Hematopoietic multipotent progenitor cell treated with erythropoietin and hydrocortisone succinate and interleukin-3 and kit ligand, for 6 days (in vitro differentiated cells): ENCODE measurements at places on chromosomes 3 and 15.
A peak's percentile ranks its signal among the peaks of the same experiment; 100 is the strongest.

DNA sequence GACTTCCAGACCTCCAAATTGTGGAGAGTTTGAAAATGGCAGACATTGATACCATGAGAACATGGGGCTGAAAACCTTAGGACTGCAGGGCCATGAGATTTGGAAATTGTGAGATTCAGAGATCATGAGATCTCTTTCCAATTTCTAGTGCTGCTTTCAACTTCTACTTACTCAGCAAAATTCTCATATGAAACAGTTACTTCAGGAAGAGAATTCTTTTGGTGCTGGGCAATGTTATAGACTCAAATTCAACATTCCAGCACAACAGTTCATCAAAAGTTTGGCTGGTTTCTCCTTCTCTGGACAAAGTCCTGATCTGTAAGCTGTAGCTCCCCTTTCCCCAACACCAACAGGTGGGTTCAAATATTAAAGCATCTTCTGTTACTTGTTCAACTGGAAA lies 506.9 kb upstream of the NECTIN3 start:
- DNase-seq: no peak

GRCh38 chr15:49288391-49288790 lies 118.3 kb downstream of the GALK2 start:
- DNase-seq: no peak

DNA sequence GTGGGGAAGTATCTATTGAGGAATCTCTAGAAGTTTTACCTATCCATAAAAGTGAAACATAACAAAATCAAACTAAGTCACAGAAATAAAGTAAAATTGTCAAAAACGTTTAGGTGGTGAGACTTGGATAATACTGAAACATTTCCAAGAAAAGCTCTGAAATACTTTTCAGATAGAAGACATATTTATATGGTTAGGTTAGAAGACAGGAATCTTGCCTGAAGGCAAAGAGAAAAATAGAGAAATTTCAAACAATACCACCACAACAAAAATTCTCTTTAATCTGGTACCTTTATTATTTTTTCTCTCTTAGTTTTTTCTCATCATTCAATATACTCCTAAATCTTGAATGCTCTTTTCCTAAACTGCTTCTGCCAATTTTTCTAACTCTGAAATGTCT lies 222.7 kb upstream of the PLSCR5 start:
- DNase-seq: no peak

DNA sequence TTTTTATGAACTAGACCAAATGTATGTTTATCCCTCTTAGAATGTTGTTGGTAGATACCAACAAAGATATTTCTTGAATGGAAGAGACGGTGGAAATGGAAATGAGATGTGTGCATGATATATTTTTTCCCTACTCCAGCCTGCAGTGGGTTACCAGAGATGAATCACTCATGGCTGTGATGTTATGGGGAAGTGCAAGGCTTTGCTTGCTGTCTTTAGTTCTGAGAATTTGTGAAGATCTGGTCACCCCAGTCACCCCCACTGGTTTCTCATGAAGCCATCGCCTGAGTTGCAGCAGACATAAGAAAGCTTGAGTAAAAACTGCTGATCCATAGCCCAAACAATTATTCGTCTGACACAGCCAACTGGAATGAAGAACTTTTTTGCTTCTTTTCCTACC lies 78.1 kb upstream of the EOMES start:
- DNase-seq: no peak

GRCh38 chr15:77517579-77517978 lies 96.9 kb downstream of the HMG20A start:
- DNase-seq: no peak

DNA sequence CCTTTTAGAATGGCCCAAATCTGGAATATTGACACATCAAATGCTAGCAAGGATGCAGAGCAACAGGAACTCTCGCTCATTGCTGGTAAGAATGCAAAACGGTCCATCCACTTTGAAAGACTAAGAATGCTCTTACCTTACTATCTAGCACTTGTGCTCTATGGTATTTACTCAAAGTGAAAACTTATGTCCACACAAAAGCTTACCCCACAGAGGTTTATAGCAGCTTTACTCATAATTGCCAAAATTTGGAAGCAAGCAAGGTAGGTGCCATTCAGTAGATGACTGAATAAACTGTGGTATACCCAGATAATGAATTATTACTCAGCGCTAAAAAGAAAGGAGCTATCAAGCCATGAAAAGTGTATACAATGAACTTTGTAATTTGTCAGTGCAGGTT lies 96.4 kb downstream of the CTNNB1 start:
- no peak for DNase-seq

DNA sequence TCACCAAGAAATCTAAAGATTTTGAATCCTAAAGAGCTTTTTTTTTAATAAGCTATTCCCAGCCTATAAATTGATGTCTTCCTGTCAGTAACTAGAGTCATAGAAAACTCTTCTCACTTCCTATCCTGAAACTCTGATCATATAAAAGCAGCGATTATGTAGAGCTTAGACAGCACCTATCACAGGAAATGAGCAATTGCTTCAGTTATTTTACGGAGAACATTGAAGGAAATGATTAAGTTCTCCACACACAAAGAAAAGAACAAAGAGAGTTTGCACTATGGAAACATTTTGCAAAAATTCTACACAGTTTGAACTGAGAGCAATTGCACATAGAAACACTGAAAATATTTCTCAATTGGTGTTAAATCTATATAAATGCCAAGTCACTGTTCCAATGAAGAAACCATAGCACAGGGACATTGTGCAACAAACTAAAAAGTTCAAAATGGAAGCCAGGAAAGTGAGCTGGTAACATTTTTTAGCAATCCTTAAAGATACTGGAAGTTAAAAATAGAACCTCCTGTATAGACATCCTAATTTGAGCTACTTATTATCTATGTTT lies 291.5 kb upstream of the ARHGEF26 start:
- peak; percentile 12 for DNase-seq

DNA sequence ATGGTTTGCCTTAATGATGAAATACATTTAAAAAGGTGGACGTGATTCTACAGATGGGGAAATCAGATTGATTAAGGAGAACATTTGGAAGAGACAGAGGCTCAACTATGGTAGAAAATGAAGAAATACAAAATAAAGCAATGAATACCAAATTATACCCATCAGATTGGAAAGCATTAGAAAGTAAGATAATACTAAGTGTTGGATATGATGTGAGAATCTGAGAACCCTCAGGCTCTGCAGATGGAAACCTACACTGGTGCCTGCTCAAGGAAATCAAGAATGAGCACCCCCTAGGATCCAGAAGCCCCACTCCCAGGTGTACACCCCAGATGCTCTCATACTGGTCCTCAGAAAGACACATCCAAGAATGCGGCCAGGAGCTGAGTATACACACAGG lies 4.6 kb downstream of the FAM174B start:
- DNase-seq: no peak

- no peak for DNase-seq
Observed at GRCh38 chr3:147423537-147423797, 14.3 kb downstream of the ZIC1 start.

GRCh38 chr3:29065211-29065785 lies 215.6 kb upstream of the RBMS3 start:
- no peak for DNase-seq

DNA sequence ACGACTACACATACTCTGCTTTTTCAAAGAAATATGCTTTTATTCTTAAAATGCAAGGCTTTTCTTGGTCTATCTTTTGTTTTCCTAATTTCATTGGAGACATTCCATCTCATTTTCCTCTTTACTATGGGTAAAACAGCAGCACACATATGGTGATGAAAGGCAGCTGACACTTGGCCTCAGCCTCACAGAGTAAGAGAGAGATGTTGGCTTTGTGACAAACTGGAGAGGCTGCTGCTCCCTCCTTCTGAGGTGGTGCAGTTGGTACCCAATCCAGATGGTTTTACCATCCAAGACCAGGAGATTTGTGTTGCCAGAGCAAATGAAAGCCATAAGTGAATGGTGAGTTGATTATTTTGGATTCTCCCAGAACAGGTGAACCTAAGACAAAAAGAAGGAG lies 13.2 kb upstream of the SLC2A2 start:
- DNase-seq: no peak

DNA sequence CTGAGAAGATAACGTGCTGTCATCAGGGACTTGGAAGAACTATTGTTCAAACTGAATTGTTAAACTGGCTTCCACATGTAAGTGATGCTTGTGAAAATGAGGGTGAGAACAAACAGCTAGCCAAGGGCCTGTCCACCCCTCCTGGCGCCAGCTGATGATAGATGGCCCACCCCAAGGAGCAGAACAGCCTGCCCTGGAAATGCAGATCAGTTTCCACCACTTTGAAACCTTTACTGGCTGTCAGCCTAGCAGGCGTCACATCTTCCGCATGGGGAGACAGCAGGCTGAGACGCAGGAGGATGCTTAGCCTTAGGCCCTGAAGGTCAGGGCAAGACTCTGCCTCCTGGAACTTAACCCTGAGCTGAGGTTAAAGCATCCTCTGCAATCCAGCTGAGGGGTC lies 6.4 kb upstream of the SLC51B start:
- DNase-seq: no peak

DNA sequence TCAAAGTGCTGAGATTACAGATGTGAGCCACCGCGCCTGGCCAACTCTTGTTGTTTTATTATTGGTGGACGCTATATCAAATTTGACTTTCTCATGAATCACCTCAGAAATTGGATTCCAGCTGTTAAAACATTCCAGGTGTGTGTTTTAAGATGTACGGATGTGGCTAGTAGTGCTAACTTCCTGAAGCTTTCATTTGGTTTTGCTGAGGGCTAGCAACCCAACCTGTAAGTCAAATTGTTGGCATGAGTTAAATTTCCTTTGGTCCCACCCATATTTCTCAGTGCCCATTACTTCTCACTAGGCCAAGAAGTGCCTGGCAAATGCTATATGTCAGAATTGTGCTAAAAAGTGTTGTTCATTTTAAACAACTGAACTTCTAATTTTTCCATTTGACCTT lies 13.1 kb upstream of the KAT2B start:
- DNase-seq: no peak

DNA sequence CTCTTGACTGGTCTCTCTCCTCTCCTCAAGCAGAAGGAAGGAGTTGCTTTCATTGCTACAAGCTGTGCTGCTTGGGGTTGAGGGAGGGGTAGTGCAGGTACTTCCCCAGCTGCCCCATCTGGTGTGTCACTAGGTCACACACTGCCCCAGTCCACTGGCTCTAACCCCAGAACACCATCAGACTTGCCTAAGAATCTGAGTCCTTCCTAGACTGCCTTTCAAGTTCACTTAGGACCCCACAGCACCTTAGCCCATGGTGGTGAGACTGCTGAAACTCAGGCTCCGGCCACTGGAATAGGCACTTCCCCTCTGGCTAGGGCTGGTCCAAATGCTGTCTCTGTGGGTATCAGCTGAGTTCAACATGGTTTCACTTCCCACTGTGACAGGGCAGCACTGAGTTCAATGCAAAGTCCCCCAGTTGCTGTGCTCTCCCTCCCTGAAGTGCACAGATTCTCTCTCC lies 279.7 kb upstream of the GOLGA6L4 start:
- no peak for DNase-seq

GRCh38 chr3:102089239-102089638 lies 239.9 kb downstream of the NFKBIZ start:
- DNase-seq: no peak

- peak; percentile 17 for DNase-seq
Observed at GRCh38 chr3:177341736-177342419, 144.6 kb upstream of the TBL1XR1 start.

DNA sequence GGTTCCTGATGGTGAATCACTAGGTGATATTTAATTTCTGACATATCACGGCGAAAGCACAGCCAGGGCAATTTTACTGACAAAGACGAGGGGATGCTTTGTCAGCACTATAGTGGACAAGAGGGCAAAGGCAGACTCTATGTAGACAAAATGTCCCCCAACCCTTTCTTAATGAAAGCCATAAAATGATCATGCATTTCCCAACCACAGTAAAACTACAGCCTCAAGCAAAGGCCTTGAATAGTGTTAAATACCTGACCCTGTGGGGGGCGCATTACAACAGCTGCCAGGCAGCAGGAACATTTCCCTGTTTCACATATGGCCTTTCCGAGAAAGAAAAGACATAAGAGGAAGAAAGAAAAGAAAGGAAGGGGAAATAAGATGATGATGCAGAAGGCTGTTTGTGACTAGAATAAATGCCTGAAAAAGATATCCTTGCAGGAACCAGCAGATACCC lies 49.5 kb downstream of the GLDN start:
- DNase-seq: no peak

- no peak for DNase-seq
Observed at GRCh38 chr15:56233549-56233948, 10.1 kb downstream of the RFX7 start.

DNA sequence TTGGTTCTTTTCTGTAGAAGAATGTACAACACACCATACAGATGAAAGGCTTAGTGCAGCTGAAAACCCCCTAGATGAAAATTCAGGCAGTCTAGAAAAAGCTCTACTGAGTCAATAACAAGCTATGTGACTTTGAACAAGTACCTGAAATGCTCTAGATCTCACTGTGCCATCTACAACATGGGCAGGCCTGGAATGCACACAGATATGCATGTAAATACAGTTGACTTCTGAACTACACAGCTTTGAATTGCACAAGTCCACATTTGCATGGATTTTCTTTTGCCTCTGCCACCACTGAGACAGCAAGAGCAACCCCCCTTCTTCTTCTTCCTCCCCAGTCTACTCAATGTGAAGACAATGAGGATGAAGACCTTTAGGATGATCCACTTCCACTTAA lies 98.4 kb downstream of the CNTN3 start:
- no peak for DNase-seq

GRCh38 chr3:23734481-23734880 lies 71.3 kb upstream of the UBE2E1 start:
- DNase-seq: no peak

- DNase-seq: peak; percentile 86
Observed at GRCh38 chr3:160747422-160747821, 8.6 kb upstream of the PPM1L start.

DNA sequence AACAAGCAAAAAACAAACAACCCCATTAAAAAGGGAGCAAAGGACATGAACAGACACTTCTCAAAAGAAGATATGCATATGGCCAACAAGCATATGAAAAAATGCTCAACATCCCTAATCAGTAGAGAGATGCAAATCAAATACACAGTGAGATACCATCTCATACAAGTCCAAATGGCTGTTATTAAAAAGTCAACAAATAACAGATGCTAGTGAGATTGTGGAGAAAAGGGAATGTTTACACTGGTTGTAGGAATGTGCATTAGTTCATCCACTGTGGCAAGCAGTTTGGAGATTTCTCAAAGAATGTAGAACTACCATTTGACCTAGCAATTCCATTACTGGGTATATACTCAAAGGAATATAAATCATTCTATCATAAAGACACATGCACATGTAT lies 44.5 kb downstream of the RIOX2 start:
- DNase-seq: no peak

DNA sequence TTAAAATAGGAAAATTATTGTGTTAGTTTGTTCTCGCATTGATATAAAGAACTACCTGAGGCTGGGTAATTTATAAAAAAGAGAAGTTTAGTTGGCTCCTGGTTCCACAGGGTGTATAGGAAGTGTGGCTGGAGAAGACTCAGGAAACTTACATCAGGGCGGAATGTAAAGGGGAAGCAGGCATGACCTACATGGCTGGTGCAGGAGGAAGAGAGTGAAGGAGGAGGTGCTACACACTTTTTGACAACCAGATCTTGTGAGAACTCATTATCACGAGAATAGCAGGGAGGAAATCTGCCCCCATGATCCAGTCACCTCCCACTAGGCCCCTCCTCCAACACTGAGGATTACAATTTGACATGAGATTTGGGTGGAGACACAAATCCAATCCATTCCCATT lies 490.7 kb downstream of the RBMS3 start:
- DNase-seq: no peak

GRCh38 chr3:187025254-187025655 lies 94.9 kb downstream of the ST6GAL1 start:
- peak; percentile 51 for DNase-seq

- DNase-seq: no peak
Observed at GRCh38 chr3:33355611-33356010, 78.4 kb downstream of the FBXL2 start.

GRCh38 chr3:139477710-139478640 lies 1.7 kb upstream of the RBP2 start:
- DNase-seq: no peak
